ENCODE measurements at places on chromosomes 11 and 22. TPM values are rescaled to one million over a fixed set of nuclear protein-coding genes. Genes with fewer than 3 reads are reported as not detected.
A peak's percentile ranks its signal among the peaks of the same experiment; 100 is the strongest.

GP1BB gene
- 0.17 TPM for total RNA-seq

ARVCF gene
- 5.5 TPM for total RNA-seq

- DNase-seq: no peak
These were observed 481.7 kb upstream of the CADM1 start for GRCh38 chr11:115985896-115986295.

GRCh38 chr22:25869771-25870170 lies 127.8 kb downstream of the MYO18B start:
- DNase-seq: no peak

ZC3H7B gene
- 46.1 TPM for total RNA-seq

THOC5 gene
- 55.1 TPM for total RNA-seq

DNA sequence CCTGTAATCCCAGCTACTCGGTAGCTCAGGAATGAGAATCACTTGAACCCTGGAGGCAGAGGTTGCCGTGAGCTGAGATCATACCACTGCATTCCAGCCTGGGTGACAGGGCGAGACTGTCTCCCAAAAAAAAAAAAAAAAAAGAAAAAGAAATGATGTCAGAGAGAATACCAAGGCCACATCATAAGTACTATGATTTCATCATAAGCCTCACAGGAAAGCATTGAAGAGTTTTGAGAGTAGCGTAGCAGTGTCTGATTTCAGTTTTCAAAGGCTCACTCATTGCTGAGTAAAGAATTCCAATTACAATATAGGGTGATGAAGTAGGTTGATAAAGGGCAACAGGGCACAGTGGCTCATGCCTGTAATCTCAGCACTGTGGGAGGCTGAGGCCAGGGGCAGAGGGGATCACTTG lies 88.8 kb downstream of the MRTFA start:
- no peak for DNase-seq

GRCh38 chr22:36887162-36887561 lies 26.3 kb upstream of the CSF2RB start:
- DNase-seq: no peak

- no peak for DNase-seq
These were observed 52.1 kb downstream of the PLEKHA7 start for GRCh38 chr11:16962146-16962545.

- no peak for DNase-seq
These were observed 6.7 kb downstream of the ZC3H7B start for GRCh38 chr22:41308054-41308453.

GRCh38 chr11:101456812-101457211 lies 127.0 kb downstream of the TRPC6 start:
- no peak for DNase-seq

- DNase-seq: no peak
These were observed 18.9 kb downstream of the ADM start for GRCh38 chr11:10323793-10324170.

DNA sequence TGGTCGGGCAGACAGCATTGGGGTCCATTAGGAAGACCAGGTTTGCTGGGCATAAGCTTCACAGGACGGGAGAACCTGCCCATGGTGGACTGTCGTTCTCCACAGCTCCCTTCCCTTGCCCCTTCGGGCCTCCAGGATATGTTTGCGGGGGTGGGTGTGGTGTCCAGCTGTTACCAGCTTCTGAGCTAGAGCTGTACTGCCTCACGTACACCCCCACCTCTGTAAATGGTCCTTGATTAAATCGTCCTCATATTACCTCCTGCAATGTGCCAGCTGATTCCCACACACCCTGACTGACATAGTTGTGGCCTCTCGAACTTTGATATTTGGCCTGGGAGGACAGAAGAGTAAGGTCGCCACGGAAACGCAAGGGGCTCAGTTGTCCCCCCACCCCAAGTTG lies 16.2 kb upstream of the BCR start:
- DNase-seq: no peak

DNA sequence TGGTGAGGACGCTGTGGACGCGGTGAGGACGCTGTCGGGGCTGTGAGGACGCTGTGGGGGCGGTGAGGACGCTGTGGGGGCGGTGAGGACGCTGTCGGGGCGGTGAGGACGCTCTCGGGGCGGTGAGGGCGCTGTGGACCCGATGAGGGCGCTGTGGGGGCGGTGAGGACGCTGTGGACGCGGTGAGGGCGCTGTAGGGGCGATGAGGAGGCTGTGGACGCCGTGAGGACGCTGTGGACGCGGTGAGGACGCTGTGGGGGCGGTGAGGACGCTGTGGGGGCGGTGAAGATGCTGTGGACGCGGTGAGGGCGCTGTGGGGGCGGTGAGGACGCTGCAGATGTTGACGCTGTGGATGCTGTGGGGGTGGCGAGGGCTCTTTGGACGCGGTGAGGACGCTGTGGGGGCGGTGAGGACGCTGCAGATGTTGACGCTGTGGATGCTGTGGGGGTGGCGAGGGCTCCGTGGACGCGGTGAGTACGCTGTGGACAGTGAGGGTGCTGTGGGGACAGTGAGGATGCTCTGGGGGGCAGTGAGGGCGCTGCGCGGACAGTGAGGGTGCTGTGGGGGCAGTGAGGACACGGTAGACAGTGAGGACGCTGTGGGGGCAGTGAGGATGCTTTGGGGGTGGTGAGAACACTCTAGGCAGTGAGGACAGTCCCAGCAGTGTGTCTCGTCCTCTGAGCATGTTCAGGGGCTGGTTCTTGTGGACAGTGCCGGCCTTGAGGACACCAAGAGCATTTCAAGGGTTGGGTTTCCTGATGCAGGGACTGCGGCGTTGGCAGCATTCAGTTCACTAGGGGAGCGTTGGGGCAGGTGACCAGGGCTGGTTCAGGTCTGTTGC lies 4.2 kb downstream of the GP1BB start:
- DNase-seq: no peak

DNA sequence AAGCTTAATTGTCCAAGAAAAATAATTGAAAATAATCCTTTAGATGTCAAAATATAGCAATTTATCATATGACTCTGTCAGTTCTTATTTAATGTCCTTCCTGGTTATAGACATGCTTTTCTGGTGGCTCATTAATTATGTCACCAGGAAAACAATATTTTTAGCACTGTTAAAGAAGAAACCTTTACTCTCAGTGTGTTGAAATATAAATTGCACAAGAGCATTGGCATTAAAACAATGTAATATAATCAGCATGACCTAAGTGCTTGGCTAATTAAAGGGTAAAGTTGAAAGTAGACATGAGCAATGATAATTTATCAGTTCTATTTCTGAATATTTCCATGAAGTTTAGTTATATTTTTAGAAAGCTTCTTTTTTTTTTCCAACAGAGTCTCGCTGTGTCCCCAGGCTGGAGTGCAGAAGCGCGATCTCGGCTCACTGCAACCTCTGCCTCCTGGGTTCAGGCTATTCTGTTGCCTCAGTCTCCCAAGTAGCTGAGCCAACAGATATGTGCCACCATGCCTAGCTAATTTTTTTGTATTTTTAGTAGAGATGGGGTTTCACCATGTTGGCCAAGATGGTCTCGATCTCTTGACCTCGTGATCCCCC lies 232.3 kb downstream of the JRKL start:
- DNase-seq: no peak

DNA sequence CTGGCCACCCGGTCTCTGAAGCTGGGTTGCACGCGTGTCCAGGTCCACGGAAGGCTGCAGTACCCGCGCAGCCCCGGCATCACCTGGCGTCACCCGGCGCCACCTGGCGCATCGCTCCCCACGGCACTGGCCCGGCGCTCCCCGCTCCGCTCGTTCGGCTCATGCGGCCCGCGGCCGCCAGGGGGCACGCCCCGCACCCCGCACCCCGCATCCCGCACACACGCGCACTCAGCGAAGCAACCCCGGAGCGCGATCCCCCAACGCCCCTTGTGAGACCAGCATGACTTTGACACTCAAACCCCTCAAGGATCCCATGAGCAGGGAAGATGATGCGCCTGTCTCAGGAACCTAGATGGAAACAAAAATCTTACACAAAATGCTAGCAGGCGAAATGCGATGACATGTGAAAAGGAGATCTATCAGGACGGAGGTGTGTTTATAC lies 11.9 kb downstream of the B3GNT6 start:
- peak; percentile 74 for DNase-seq

GRCh38 chr11:45658292-45658991 lies 7.0 kb downstream of the CHST1 start:
- DNase-seq: no peak

DNA sequence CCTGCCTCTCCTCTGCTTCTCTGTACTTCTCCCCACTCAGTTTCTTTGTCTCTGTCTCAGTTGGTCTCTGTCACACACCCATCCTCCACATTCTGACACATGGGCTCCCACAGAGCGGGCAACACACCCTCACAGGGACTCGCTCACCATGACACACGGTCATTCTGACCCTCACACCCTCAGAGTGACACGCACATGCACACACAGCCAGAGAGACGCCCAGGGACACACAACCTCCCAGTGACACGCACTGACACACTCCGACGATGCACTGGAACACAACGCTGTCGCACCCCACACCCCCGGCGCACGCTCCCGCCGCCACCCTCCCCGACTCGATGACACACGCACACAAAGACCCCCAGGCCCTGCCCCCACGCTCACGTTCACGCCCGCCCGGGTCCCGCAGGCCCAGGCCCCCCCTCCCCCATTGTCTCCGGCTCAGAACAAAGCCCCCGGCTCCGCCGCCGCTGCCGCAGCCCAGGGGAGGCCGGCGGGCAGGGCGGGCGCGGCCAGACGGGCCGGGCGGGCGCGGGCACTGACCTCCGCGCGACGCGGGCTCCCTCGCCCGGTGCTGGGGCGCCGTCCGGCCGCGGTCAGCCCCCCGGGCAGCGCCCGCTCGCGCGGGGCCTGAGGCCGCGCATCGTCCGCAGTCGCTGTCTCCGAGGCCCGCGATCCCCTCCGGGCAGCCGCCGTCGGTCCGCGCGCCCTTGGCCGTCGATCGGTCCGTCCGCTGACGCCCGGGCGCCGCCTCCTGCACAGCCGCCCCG lies 404 bp downstream of the DCHS1 start:
- DNase-seq: peak; percentile 43

DNA sequence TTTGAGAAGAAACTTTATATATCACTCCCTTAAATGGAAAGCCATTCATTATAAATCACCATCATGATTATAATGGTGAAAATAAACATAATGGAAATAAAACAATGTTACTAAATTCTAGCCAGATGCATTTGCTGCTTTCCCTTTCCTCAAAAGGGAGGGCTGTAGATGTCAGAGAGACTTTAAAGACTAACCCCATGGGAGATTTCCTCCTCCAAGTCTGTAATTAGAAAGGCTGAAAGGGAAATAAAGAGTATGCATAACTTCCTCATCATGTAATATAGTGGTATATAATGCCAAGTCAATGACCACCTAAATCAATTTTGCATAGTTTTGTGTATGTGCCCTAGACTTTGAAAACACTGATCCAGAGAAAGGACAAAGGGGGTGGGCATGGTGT lies 6.4 kb downstream of the CD6 start:
- DNase-seq: no peak

DNA sequence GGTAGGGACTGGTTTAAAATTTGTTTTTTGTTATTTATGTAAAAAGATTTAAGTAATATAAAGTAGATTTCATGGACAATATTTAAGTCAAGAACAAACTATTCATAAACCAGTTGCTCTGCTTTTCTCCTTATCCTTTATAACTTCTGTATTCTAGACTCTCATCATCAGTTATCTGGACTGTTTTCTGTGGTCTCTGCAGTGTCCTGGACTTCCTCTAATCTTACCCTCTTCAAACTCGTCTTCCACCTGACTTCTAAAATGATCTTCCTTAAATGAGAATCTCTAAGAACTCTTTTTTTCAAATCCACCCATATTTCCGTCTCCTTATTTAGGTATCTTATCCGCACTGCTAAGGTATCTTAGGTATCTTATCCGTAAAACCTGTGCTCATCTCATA lies 8.1 kb downstream of the RRM1 start:
- no peak for DNase-seq

BDNF gene
- total RNA-seq: not detected

- no peak for DNase-seq
These were observed 147.9 kb upstream of the TBCEL start for GRCh38 chr11:120875986-120876385.

GRCh38 chr11:41578421-41579051 lies 119.1 kb upstream of the LRRC4C start:
- DNase-seq: no peak

GRCh38 chr11:134047586-134047999 lies 21.3 kb upstream of the JAM3 start:
- no peak for DNase-seq

LUZP2 gene
- not detected for total RNA-seq

SLC1A2 gene
- total RNA-seq: 0.09 TPM

EWSR1 gene
- 279 TPM for total RNA-seq

GRCh38 chr11:12867531-12867930 lies 141.6 kb upstream of the RASSF10 start:
- DNase-seq: no peak

MICALL1 gene
- 21.3 TPM for total RNA-seq

All from activated T-cell treated with anti-CD3 and anti-CD28 coated beads, Interleukin-2, amount 50 U/mL, for 72 hours (primary cell).